Liver (tissue), 10 donors: ENCODE measurements at places on chromosomes 2 and 18. TPM values are rescaled to one million over a fixed set of nuclear protein-coding genes. Genes with fewer than 3 reads are reported as not detected.
A peak's percentile ranks its signal among the peaks of the same experiment; 100 is the strongest.

GRCh38 chr18:67731851-67732250 is 215.3 kb upstream of the DSEL start:
- DNase-seq = no peak

DNA sequence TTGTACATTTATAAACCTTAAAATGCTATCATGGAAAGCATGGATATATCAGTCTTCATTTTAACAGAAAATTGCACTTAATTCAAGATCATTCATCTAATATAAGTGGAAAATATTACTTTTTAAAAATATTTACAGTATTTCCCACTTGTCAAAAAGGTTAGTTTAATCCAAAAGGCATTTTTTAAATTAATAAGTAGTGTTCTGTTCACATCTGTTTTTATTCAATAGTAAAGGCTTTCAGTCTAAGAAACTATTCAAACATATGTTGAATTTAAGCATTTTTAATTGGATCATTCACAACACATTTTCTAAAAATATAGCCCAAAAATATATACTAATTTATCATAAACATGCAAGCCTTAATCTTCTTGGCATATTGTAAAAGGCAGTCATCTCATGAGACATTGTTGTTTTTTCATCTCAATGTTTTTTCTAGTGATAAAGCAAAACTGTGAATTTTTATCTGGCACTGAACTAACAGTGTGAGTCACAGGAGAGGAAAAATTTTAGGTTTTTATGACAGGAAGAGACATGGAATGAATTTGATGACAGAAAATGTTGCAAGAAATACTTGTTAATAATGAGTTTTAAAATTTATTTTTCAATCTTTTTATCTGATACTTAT is 1642.5 kb upstream of the TMEFF2 start:
- DNase-seq = no peak

- DNase-seq = no peak
These were observed 309.0 kb upstream of the CDH2 start for GRCh38 chr18:28485918-28486317.

GRCh38 chr18:70705831-70706416 is 417.1 kb downstream of the SOCS6 start:
- DNase-seq = no peak

DNA sequence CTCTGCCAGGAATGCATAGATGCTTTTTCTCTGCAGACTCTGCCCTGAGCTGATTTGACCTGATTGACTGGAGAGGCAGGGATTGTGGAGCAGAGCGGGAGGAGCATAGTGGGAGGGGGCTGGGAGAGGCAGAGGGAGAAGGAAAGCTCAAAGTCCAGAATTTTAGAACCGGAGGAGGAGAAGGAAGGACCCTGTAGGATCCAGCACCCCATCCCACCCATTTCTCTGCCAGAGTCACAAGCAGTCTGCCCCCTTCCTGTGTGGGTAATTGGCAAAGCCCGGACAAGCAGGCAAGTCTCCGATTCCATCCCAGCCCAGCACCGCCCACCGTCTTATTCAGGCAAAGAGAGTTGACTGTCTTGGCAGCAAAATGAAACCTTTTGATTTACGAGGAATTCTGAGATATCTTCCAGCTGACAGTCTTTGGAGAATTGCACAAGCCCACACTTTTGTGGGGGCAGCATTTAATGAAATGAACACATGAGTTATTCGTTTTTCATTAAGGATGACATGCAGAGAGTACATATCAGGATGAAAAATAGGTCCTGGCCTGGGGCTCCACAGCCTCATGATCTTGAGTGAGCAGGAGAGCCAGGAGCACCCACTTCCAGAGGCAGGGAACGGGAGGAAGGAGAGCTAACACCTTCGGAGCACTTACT is 103.1 kb downstream of the MCFD2 start:
- peak; percentile 30 for DNase-seq

DNA sequence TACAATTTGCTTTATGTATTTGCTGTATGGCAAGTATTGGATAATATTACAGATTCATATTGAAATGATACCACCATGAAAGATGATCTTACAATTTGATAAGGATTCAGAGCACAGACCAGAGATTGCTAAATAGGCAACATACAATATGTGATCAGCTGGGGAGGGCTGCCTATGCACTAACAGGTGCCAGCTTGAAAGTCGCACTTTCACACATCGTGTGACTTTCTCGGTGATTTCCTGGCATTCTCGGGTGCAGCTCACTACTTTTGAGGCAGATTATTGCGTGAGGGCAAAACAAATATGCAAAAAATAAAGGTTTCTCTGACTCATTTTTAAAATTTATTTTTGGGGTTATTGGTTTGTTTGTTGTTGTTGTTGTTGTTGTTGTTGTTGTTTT is 36.0 kb downstream of the RBMS1 start:
- DNase-seq = no peak

- no peak for DNase-seq
These were observed 7.2 kb downstream of the MTHFD2 start for GRCh38 chr2:74205596-74205995.

- DNase-seq = no peak
These were observed 187.6 kb downstream of the ARHGAP28 start for GRCh38 chr18:6917072-6917471.

GRCh38 chr2:241764275-241765241 is 12.1 kb upstream of the GAL3ST2 start:
- DNase-seq = peak; percentile 25

- DNase-seq = no peak
These were observed 39.1 kb downstream of the TMEM163 start for GRCh38 chr2:134679745-134680144.

DNA sequence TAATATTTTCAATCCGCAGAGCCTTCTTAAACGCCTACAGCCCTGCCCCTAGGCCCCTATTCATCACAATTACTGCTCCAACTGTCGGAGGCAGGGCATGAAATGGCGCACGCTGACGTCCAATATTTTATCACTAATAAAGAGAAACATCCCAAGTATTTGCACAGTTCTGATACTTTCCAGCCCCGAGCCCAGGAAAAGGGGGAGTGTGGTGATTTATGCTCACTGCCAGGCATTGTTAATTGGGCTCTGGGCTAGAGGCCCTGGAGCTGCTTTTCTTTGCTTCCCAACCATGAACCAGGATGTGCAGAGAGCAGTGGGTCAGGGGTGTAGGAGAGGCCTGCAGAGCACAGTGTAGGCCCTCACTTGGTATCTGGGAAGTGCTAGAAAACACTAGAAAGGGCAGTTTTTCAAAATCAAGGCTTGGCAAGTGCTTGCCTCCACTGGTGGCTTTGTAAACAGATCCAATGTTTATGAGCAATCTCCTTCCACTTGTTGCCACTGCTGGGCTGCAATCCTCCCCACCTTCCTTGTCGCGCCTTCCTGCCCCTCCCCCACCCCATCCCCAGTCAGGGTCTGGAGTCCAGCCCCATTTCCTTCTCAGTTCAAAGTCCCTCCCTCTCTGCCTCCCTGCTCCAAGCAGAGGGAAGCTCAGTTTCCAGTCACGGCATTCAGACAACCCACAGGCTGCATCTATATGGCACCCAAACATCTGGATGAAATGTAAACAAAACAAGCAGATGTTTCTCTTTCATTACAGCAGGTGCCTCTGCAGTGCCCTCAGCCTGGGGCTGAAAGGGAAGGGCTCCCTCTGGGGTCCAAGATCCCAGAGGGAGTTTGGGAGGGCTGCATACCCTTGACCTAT is 83.9 kb upstream of the PKDCC start:
- DNase-seq = peak; percentile 56

DNA sequence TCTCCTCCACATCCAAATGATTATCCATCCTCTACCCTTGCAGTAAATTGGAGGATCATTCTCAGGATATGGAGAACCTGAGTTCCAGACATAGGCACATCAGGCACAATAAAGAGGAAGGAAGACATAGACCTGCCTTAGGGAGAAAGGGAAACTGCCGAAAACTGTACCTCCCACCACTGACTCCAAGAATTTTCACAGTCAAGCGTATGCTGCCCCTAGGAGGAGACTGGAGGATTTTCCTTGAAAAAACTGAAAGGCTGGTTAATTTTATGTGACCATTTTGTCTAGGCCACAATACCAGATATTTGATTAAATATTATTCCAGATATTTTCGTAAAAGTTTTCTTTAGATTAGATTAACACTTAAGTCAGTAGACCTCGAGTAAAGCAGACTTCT is 638.5 kb upstream of the PKDCC start:
- DNase-seq = no peak

DNA sequence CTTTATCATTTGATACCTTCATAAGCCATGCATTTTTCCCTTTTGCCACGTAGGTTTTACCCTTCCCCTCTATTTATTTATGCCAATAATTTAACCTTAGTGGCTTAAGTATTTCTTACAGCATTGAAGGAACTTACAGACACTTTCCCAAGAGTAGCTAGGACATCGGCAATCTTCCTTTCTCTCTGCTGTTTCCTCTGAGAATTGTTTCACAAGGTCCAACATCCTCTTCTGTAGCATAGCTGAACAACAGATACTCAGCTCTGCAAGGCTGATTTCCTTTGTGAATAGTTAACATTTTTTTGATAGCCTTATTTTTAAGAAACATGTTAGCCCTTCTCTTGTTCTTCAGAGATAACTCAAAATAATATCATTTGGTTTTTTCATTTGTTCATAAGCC is 1.1 kb upstream of the GCA start:
- DNase-seq = no peak

DNA sequence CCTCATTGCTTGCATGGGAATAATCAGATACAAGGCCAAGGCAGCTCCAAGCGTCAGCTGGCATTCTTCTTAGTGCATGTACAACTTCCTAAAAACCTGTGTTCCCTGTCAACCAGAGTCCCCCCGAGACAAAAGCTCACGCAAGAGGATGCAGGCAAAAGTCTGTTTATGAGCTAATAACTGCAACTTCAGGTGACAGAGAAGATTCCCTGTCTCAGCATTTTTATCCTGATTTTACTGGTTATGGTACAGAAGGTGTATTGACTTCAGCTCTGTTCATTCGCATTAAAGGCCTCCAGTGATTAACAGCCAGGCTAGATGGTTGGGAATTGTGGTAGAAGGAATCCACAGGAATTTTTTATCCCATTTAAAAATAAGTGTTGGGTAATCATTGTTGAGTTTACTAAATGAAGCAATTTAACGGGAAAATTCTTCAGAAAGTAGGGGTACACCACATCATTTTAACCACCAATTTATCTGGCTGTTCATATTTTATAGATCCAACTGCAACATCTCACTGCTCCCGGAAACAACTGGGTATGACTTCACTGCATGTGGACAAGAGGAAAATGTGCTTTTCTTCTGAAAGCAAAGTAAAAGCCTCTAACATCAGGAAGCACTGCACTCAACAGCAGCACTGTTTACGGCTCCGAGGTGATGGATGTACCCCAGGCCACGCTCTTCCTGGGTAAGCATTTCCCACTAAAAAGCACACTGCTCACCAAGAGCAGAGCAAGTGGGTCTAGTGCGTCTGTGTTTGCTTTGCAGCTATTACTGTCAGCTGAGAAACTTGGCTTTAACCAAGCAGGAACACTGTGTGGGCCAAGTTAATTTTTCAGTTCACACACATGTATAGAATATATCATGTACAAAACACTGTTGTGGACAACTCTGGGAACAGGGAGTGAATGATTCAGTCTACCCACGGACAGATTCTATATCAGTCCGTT is 31.9 kb downstream of the CCBE1 start:
- DNase-seq = no peak

- DNase-seq = peak; percentile 19
These were observed 22.6 kb upstream of the ALLC start for GRCh38 chr2:3635171-3635974.

- no peak for DNase-seq
These were observed 89.0 kb upstream of the SLC14A2 start for GRCh38 chr18:45526114-45526841.

Gene COLEC12
- 1.6 TPM for total RNA-seq

Gene LYG2
- not detected for total RNA-seq

Gene AQP12A
- total RNA-seq = not detected

Gene HOXD12
- not detected for total RNA-seq

Gene ELOA2
- not detected for total RNA-seq

Gene MORN2
- total RNA-seq = 4.4 TPM
